ENCODE measurements at places on chromosomes 4 and X. TPM values are rescaled to one million over a fixed set of nuclear protein-coding genes. Genes with fewer than 3 reads are reported as not detected.

DNA sequence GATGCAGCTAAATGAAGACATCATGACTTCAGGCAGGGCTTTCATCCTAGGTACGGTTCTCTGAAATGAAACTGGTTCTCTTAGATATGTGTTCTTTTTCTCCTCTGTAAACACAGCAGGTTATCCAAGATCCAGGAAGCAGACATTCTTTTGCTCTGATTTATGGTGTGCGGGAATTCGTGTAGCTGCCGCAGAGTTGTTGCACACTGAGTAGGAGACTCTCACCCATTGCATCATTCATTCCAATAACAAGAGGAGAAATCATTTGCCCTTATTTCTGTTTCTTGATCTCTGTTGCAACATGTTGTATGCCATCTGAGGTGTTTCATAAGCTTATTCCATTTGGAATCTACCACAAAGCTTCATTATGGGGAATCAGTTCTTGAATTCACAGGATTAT, 133.6 kb upstream of the VCX2 start:
- H3K4me1 ChIP-seq, result no peaks in the 10 kb centered on the region
- peak; percentile 66 for DNase-seq
- no peaks in the 10 kb centered on the region for H3K36me3 ChIP-seq

The TMEM187 gene
- total RNA-seq, result 10.6 TPM

GRCh38 chr4:110840221-110840654, 217.4 kb upstream of the PITX2 start:
- H3K4me3 ChIP-seq, result no peak overlapping the region
- no peaks in the 10 kb centered on the region for H3K36me3 ChIP-seq
- H3K27me3 ChIP-seq, result no peaks in the 10 kb centered on the region

- no peak for DNase-seq
- no peaks in the 10 kb centered on the region for H3K36me3 ChIP-seq
- H3K4me3 ChIP-seq, result no peak overlapping the region
- H3K27ac ChIP-seq, result no peak overlapping the region
- H3K4me1 ChIP-seq, result no peaks in the 10 kb centered on the region
Observed at GRCh38 chrX:91108761-91109160, 325.9 kb upstream of the PABPC5 start.

DNA sequence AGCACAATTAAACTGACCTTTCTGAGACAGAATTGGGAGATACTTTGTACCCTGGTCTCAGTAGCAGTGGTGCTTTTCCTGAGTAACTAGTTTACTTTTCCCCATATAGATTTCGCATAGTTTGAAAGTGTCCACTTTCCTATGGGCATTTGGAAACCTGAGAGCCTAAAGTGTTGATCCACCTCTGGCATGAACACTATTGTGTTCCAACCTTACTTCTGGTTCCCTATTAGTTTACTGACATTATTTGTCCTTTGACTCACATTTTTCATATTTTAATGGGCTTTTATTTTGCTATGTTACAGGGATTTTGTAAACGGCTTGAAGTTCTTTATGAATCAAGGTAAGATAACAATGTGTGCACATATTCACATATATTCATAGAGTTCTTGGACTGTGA, 103.7 kb downstream of the CBLL2 start:
- no peaks in the 10 kb centered on the region for H3K36me3 ChIP-seq
- no peak overlapping the region for H3K4me3 ChIP-seq
- DNase-seq, result no peak
- no peaks in the 10 kb centered on the region for H3K4me1 ChIP-seq
- no peaks in the 10 kb centered on the region for H3K27me3 ChIP-seq
